ENCODE measurements at places on chromosomes 5 and 9. TPM values are rescaled to one million over a fixed set of nuclear protein-coding genes. Genes with fewer than 3 reads are reported as not detected.

DNA sequence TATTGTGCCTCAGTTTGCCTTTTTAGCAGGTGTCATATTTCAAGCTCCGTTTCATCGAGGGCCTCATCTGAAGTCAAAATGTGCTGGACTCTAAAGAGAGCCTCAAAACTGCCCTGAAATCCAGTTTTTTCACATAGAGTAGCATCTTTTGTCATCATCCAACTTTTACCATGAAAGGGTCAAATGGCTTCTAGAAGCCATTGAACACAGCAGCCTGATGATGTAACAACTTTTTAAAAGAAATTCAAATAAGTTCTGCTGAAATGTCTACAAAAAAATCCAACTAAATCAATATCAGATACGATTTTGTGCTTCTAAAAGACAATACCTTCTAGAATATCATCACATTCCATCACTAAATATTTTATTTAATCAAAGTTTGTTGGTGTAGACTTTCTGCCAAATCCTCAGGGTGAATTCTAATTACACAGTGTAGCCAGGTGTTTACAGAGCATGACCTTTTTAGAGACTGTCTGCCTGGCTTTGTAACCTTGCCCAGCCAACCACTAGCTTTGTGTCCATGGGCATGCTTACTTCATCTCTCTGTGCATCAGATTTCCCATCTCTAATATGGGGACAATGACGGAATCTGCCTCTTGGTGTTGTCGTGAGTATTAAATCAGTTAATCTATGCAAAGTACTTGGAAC lies 505.0 kb downstream of the EBF1 start:
- DNase-seq: no peak

- peak; percentile 56 for DNase-seq
Measured at GRCh38 chr5:18393565-18394442, 759.5 kb downstream of the TAF11L14 start.

DNA sequence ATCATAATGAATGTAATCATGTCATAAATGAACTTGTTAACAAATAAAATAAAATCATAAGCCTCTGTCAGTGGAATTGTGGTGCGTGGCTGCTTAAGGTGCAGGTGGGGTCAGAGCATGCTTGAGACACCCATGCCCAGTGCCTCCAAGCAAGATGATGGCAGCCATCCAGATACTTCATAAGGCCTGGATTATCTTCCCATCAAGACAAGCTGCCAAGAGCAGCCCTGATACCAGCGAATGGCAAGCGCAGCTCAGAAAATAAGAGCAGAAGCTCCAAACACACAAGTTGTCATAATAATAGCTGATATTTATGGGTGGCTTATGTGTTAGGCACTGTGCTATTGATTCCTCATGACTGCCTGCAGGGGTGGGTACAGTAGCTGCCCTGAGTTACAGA lies 21.8 kb upstream of the LMX1B start:
- DNase-seq: no peak

Gene EIF4E1B
- not detected for total RNA-seq

Gene NEUROG1
- not detected for total RNA-seq

DNA sequence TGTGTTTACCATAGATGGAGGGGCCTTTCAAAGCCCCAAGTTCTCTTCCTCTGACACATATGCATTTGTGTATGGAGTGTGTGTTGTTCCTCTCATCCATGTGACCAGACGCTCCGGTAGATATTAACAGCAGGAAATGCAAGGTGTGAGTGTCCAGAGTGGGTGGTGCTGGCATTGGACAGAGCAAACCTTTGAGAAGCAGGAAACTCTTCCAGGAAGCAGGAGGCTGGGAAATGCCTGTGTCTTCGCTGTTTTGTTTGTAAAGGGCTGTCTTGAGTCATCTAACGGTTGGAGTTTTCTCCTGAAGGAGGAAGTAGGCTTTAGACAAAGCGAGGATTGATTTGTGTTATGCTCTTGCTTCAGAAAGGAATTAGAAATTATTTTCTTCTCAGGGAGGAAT lies 370.9 kb downstream of the PLK2 start:
- DNase-seq: no peak

DNA sequence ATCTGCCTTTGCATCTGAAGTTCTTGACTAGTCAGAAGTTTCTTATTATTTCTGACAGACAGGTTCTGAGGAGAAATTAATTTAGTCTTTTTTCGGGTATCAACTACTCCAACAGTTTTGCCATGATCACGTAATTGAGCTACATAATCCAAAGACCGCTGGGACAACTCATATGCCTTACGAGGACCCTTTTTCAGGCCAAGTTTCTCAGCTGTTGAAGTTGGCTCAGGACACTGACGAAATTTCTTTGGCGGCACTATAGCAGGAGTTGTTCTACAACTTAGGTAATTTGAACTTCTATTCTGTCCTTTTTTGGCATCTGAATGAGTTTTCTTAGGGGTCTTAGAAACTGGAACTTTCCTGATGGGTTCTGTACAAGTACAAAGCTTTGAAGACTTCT lies 27.2 kb downstream of the SETX start:
- no peak for DNase-seq

DNA sequence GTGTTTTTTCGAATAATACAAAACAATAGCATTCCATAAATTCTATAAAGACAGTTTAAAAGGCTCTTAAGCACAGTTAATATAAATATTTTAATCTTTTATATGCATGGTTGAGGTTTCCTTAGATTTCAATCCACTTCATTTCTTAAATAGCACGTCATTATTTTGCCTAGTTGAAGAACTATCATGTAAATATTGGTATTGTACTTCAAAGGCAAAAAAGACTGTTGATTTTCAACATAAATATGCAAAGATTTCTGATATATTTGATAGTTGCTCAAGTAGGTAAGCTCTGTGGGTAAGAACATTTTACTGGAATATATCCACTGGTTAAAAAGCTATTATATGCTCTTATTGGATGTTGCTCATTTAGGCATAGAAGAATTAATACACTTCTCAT lies 458.6 kb downstream of the NR2F1-AS1 start:
- no peak for DNase-seq

DNA sequence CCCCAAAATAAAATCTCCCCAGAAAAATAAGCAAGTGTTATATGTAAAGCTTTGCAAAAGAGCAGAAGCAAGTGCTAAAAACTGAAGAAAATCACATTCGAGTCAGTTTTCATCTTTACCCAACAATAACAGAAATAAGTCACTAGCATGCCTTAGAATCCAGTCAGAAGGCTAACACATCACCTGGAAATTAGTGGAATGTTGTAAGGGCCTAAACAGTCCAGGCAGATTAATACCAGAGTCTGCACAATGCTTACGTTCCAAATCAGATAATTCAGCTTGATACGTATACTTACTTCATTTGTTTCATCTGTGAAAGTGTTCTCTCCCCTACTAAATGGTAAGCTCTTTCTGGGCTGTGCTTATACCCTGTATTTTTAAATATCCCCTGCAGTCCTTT lies 42.7 kb downstream of the SUSD1 start:
- no peak for DNase-seq

- DNase-seq: no peak
Measured at GRCh38 chr9:94097788-94098414, 13.6 kb downstream of the PTPDC1 start.

- DNase-seq: no peak
Measured at GRCh38 chr9:130846487-130847305, 11.6 kb downstream of the ABL1 start.

GRCh38 chr9:126755317-126755875 lies 49.4 kb upstream of the ZBTB43 start:
- no peak for DNase-seq

- DNase-seq: no peak
Measured at GRCh38 chr5:171901764-171902163, 104.7 kb downstream of the FBXW11 start.

- no peak for DNase-seq
Measured at GRCh38 chr9:134361843-134362414, 35.7 kb downstream of the RXRA start.

Gene ELP1
- 33.4 TPM for total RNA-seq

DNA sequence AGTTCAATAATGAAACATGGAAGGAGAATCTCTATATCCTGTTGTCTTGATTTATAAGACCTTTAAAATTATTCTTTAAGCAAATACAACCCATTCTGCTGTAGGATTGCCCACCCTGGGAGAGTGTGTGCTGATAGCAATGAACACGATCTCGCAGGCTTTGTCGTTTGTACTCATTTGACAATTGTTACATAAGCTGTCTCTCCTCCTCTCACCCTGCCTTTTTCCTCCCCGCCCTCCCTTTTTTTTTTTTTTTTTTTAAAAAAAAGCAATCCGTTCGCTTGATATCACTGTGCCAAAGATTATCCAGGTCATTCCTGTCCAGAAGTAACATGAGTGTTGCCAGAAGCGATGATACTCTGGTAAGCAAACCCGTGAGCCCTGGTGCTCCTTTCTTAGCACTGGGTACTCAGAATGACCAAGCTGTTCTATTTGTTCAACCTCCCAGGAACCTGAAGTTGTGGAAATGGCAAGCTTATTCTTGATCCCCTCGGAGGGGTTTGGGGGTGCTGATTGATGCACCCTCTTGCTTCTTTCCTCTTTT lies 82.7 kb upstream of the CTSL start:
- DNase-seq: no peak

GRCh38 chr5:135073761-135074345 lies 39.8 kb upstream of the PITX1 start:
- DNase-seq: no peak

Gene TMCO6
- 23.5 TPM for total RNA-seq

GRCh38 chr5:116806836-116807235 lies 232.2 kb upstream of the SEMA6A start:
- DNase-seq: no peak

DNA sequence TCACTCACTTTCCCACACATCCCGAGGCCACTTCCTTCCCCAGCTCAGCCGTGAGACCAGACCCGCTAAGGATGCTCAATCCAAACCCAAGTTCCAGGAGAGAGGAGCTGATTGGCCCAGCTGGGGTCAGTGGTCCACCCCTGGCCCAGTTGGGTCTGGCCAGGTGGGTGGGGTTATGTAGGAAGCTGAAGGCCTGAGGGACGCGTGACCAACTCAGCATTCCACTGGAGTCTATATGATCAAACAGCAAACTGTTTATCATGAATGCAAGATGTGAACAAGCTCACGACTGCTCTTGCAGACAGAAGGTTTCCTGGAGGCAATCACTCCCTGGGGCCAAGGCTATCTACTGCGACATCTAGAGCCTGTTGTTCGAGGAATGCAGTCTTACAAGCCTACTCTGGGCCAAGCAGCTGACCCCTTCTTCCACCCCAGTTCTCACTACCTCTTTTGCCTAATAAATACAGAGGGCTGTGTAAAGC lies 4.9 kb upstream of the RAPGEF1 start:
- DNase-seq: no peak

GRCh38 chr9:13228431-13228830 lies 51.1 kb downstream of the MPDZ start:
- no peak for DNase-seq

Gene ORM2
- total RNA-seq: 0.98 TPM

DNA sequence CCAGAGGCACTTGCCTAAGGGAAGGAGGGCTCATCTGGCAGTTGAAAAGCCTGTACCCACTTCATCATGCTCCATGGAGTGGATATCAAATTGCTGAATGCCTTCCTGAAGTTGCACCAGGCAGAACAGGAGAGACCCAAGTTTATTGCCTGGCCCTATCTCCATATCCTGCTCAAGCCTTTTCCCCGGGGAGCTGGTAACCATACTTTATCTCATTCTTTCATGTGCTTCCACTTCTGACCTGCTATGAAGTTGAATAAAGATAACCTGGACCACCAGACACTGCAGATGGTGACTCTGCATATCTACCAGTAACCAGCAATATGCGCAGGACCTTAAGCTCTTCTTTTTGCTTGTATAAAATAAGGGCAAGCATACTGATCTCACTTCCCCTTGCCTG lies 1397.5 kb upstream of the CDH6 start:
- peak; percentile 55 for DNase-seq

DNA sequence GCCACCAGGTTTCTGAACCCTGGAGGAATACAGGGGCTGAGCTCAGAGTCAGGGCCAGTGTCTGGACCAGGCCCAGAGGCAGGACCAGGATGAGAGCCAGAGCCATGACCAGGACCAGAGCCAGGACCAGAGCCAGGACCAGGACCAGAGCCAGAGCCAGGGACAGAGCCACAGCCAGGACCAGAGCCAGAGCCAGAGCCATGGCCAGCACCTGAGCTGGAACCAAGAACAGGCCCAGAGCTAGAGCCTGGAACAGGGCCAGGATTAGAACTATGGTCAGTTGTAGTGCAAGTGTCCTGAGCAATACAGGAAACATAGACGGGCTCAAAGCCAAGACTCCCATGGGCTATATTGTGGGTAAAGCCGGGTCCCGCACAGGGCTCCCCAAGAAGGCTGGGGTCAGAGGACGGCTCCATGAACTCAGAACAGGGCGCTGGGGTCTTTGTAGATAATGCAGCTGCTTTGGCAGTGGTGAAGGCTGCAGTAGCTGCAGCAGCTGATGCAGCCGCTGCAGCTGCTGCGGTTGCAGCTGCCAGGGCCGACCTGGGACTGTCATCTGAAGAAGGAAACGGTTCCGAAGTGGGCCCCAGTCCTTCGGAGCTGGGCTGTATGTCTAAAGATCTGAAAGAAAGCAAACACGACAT lies 559 bp downstream of the SPAG8 start:
- no peak for DNase-seq

DNA sequence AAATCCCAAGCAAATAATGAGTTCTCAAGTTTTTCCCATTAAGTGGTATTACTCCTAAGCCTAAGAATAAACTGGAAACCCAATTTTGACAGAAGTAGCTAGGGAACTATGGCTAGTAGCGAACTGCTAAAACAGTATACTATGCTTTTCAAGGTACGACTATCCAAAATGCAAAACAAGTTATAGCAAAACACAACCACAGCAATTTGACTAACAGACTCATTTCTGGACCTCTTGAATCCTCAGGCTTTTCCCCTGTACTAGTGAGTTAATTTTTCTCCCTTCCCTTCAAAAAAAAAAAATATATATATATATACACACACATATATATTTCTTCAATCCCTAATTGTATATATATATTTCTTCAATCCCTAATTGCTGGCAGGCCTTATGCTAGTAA lies 7.3 kb downstream of the FBXW11 start:
- DNase-seq: no peak

DNA sequence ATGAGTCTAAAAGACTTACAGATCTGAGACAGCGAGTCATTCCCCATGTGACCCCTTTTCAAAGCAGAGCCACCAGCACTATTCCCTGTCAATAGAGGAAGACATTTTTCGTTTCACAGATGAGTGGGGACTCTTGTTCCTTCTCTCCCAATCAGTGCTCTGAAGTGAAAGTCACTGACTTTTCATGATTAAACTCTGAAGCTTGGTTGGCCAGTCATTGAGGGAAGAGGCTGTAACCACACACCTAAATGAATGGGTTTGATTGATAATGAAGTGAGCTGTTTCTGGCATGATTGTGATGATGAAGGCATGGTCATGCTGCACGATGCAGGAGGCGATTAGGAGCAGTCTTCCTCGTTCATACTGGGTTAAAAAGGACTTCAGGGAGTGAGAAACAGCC lies 171.9 kb downstream of the ZNF462 start:
- no peak for DNase-seq

- DNase-seq: no peak
Measured at GRCh38 chr5:128475693-128476092, 62.4 kb downstream of the FBN2 start.
